ENCODE measurements at places on chromosomes 16 and 17. TPM values are rescaled to one million over a fixed set of nuclear protein-coding genes. Genes with fewer than 3 reads are reported as not detected.

- DNase-seq: no peak
These were observed 279.0 kb downstream of the PMP22 start for GRCh38 chr17:14986127-14986526.

Gene ICAM2
- 69.6 TPM for total RNA-seq

Gene TBC1D10B
- total RNA-seq: 54.7 TPM

DNA sequence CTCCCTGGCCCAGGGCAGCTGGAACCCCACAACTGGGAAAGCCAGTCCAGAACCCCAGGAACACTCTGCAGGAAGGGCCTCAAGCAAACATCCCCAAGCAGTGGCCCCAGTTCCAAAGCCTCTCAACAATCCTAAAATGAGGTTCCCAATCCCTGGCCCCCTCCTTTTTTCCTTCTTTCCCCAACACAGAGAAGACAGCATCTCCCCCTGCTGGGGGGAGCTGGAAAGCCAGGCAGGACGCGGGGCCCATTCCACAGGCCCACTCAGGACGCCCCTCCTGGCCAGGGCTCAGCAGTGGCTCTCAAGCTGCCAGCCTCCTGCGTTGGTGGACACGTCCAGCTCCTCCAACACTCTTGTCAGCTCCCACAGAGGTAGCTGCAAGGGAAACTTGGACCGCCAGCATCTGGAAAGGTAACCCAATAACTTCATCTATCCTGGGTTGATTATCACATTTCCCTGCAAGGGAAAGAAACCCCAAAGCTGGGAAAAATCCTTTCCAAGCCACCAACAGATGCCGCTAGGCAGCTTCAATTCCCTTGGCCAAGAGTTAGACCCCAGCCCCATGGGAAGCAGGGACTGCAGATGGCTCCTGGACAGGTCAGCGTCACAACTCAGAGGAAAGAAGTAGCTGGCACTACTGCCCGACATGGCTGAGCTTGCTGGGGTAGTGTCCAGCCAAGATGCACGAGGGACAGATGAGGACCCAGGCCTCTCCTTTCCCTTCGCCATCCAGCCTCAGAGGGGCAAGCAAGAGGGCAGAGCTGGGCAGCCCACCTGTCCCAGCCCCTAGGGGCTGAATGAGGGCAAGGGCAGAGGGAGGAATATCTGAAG is 7.6 kb downstream of the HDAC5 start:
- peak; percentile 28 for DNase-seq

- no peak for DNase-seq
These were observed 2.3 kb downstream of the DDX19A start for GRCh38 chr16:70348991-70349390.

- no peak for DNase-seq
These were observed 121.8 kb downstream of the IRX3 start for GRCh38 chr16:54164789-54165173.

Gene NPIPA3
- 2.2 TPM for total RNA-seq

DNA sequence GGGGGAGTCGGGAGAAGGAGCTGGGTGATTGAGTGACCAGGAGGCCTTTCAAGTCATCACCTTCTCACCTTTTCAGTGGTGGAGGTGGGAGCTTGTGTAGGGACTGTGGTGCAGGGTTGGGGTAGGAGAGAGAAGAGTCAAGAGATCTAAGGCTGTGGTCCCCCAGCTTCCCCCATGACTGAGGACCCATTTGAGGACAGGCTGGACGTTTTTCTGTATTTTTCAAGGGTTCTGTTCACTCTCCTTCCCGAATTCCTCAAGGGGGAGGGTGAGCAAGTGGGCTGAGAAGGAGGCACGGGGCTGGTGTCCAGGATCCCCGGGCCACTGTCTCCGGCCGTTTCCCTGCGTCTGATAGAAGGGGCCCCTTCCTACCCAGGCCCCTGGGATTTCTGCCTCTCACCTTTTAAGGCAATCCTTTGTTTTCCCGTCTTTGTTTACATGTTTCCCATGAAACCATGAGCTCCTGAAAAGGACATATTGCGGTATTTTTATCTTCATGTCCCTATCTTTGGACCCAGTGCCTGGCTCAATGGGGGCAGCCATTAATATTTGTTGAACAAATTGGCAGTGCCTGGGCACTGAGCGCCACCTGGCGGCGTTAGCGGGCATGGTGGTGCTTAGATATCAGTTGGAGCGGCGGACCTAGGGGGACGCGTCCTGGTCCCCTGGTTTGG is 9.2 kb upstream of the CD300A start:
- DNase-seq: peak; percentile 42

DNA sequence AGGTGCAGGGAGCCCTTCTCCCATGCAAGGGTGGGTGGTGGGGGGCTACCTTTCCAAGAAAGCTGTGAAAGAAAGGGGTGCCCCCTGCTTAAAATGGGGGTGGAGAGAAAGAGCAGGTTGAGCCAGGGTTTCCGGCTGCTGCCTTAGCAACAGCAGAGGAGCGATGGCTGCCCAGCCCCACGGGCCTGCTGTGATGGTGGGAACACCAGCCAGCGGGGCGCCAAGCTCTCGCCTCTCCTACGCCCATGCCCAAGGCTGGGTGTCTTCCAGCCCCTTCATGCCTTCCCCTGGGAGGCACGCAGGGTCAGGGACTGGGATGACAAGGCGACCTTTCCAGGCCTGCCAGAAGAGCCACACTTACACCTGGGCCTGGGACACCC is 3.0 kb downstream of the FMNL1 start:
- no peak for DNase-seq

Gene TAOK1
- total RNA-seq: 58.0 TPM

GRCh38 chr17:19904412-19904811 is 36.7 kb upstream of the ULK2 start:
- no peak for DNase-seq

DNA sequence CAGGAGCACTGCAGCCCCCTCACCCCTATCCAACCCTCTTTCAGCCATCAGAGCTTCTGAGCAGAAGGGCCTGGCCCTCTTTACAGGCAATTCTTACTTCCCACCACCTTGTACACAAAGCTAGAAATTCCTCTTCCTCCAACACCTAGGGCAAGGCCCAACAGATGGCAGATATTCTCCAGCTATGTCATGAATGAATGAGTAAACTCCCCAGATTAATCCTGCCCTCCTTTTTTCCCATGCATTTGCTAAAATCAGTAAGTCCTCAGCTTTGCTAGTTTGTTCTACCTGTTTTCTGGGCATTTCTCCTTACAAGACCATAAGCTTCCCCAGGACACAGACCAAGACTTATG is 20.4 kb upstream of the MRPS23 start:
- DNase-seq: no peak

Gene KRTAP9-2
- total RNA-seq: not detected

DNA sequence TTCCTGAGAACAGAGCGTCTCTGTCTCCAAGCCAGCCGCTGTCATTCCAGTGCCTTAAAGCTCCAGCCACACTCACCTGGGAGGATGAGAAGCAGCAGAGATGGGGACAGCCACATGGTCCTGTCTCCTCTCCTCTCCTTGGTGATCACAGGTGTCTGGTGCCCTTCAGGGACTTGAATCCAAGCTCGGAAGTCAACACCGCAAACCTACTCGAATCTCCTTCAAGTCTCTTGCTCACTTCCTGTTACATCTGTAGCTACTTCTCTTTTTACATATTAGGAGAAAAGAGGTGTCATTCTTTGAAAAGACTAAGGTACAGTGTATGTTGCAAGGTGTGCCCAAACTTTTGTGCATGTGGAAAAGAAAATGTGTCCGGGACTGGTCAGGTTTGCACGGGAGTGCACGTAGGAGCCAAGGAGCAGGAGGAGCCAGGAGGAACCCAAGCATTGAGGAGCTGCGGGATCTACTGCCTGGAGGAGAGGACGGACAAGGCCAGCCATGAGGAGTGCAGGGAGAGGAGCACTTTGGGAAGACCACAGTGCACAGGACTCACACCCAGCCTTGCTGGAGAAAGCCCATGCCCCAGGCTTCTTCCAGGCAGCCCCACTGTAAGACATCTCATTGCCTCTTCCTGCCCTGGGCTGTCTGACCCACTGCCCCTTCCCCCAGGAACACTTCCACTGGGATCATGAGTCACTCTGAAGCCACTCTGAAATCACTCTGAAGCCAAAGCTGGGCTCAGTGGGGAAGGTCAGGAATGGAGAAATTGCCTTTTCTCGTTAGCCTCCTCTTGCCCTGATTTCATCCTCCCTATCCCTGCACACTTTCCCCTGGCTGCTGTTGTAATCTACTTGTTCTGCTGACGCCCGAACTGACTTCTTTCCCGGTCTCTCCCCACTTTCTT is at the start of gene CD300LD:
Gene CD300LD, minus strand, starts transcription at position 197 of the 904 bp plus-strand sequence. Its CDS starts 81 bp downstream, at position 116.
- DNase-seq: no peak

DNA sequence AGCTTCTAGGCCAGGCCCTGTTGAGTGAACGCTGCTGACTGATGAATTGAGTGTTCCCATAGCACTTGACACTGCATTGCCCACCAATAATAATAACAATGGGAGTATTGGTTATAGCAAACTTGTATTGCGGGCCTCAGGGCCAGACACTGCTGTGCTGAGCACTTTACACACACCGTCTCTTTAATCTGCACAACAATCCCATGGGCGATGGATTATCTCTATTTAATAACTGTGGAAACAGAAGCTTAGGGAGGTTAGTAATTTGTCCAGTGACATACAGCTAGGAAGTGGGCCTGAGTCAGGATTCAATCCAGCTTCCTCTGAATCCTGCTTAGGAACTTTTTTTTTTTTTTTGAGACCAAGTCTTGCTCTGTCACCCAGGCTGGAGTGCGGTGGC is 11.2 kb downstream of the ARHGAP23 start:
- DNase-seq: no peak

Gene GOT2
- total RNA-seq: 29.6 TPM

GRCh38 chr16:58098207-58099096 is 30.7 kb downstream of the CFAP20 start:
- no peak for DNase-seq

DNA sequence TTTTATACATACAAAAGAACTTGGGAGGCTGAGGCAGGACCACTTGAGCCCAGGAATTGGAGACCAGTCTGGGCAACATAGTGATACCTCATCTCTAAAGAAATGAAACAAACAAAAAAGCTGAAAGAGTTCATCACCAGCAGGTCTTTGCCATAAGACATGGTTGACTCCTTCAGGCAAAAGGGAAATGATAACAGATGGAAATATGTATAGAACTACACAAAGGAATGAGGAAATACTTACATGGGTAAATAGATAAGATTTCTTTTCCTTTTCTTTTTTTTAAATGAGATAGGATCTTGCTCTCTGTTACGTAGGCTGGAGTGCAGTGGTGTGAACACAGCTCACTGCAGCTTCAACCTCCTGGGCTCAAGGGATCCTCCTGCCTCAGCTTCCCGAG is 165.3 kb downstream of the PARN start:
- no peak for DNase-seq

- DNase-seq: no peak
These were observed 117.8 kb downstream of the AATF start for GRCh38 chr17:37066322-37067255.

- no peak for DNase-seq
These were observed 36.1 kb downstream of the PRKCB start for GRCh38 chr16:23871924-23872323.

GRCh38 chr17:32486111-32486700 is 587 bp upstream of the CDK5R1 start:
- DNase-seq: peak; percentile 51

GRCh38 chr16:84088695-84089395 is 27.9 kb downstream of the MBTPS1 start:
- DNase-seq: peak; percentile 47

- no peak for DNase-seq
These were observed 25.5 kb upstream of the SSTR2 start for GRCh38 chr17:73139296-73139695.
